ENCODE measurements at places on chromosomes 3 and 15. TPM values are rescaled to one million over a fixed set of nuclear protein-coding genes. Genes with fewer than 3 reads are reported as not detected.

DNA sequence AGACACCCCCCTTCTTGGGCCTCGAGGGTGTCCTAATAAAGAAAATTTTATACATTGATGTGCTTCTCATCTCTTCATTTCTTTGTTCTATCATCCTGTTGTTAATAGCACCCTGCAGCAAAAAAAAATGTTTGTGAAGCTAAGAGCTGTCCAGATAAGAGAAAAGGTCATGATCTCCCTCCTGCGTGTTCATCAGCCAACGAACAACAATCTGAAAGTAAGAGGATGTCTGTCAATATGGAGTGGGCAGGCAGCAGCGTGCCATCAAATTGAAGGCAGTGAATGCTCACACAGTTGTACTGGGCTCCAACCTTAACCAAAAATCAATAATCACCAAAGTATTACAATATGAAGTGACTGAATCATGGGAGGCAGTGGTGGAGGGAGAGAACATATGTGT is 418.6 kb upstream of the ONECUT1 start:
- no peak for DNase-seq

GRCh38 chr15:45089712-45090373 is 24.1 kb downstream of the DUOX2 start:
- no peak for DNase-seq

DNA sequence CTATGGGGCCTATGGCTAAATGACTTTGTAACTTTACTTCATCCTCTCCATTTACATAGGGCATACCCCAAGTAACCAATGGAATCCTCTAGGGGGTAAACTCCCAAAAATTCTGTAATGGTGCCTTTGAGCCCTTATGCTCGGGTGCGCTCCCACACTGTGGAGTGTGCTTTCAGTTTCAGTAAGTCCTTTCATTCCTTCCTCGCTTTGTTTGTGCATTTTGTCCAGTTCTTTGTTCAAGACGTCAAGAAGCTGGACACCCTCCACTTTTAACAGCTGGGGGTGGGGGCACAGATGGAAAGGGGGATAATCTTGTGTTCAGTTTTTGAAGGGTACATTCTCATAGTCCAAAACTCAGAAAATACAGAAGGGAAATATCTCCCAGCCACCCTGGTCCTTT is 84.4 kb upstream of the C2CD4B start:
- no peak for DNase-seq

GRCh38 chr15:47754312-47754711 is 37.0 kb downstream of the SEMA6D start:
- DNase-seq, result no peak

DNA sequence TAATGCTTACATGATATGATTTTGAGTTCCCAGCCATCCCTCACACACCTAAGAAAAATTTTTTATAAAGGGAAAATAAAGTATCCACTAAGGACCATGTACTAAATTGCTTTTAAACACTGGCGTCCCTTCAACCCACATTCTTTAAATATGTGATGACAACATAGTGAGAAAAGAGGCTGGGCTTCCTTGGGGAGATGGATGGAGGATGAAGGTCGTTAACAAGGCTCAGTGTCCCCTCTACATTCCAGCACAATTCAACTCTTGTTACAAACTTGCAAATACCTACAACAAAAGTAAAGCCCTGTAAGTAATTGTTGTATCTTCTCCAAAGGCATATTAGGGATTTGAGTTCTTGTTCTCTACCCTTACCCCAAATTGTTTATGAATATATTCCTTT is 87.2 kb upstream of the SLC4A7 start:
- DNase-seq, result no peak

DNA sequence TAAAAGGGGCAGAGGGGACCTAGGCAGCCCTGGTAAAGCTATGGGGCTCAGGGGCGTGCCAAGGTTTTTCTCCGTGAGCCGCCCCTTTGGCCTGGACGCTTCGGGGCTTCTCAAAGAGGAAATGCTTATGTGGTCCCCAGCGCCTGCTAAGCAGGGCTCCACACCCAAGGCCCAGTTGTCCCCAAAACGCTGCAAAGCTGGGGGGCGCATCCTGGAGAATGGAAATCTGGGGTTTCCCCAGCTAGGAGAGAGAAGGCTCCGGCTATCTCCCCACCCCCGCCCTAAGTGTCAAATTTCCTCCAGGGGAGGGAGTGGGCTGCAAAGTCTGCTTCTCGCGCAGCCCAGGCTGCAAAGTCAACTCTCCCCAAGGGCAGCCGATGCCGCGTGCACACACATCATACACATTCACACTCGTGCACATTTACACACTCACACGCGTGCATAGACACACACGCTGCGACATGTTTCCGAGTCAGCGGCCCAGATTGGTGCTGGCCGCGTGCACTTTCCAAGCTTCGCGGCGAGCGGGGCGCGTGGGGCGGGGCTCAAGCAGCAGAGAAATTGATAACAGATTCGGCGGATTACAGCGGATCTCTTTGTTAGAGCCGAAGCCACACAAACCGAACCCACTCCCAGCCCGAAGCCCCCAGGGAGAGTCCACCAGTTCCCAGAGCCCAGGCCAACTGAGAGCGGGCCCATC is 4.5 kb downstream of the WNT5A start:
- no peak for DNase-seq

- no peak for DNase-seq
Measured at GRCh38 chr15:77548589-77549557, 83.8 kb downstream of the LINGO1 start.

- no peak for DNase-seq
Measured at GRCh38 chr3:15812183-15812582, 14.4 kb upstream of the ANKRD28 start.

DNA sequence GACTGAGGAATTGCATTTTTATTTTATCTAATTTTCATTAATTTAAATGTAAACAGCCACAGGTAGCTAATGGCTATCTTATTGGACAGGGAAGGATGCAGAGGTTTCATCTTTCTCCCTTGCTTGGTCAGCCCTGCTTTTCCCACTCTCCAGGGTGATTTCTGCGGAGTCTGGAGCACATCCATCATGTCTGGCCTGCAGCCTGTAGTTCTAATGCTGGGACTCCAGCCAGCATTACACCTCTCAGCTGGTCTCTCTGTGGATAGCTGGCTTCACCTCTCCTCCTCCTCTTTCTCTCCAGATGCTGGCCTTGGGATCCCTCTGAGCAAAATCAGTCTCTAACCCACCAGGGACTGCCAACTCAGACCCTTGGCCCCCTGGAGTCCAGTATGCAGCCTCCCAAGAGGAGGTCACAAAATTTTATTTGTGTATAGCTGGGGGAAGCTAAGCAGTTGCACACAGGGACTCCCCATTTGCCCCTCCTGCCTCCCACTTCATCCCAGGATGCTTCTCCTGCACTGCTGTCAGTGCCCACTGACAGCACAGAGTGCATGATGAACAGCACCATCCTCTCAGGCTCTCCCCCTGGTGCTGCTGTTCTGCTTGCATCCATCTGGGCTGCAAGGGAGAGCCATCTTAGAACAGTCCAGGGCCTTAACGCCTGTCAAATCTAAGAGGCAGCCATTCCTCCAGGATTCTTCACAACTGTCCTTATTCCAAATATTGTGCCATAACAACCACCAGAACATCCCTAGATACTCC is 1.7 kb downstream of the BFSP2 start:
- no peak for DNase-seq

- DNase-seq, result no peak
Measured at GRCh38 chr15:88185584-88185983, 71.0 kb downstream of the NTRK3 start.

- DNase-seq, result no peak
Measured at GRCh38 chr15:44710236-44711095, 657 bp downstream of the PATL2 start.

DNA sequence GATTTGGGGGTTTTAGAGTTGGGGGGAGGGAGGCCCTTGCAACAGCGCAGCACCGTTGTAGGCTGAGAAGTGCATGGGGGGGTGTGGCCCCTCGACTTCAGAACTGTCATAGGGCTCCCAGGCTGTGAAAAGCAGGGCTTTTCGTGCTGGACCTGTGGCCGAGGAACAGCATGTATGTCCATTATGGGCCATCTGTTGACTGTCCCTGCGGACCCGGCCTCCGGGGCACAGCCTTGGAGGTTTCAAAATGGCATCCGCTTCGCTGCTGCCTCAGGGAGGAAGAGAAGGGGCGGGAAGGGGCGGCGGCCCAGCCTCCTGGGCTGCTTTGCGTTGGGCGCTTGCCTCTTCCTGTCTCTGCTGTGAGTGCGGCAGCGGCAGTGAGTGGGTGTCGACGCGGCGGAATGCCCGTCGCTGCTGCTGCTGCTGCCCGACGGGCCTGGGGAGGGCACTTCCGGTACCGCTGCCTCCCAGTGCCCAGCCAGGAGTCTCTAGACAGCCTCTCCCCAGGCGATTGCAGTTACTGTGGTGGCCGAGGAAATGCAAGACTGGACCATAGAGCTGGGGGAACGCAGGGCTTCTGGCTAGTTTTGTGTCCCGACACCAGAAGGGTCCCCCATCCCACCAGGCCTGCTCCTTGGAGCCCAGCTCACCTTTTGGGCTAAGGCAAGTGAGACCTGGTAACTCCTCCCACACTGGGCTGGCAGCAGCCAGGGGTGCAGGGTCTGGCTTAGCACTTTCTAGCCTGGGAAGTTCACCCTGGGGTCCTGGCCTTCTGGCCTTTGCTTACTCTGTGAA is 1.9 kb downstream of the GNAI2 start:
- DNase-seq, result peak; percentile 88

GRCh38 chr3:75294124-75294523 is 370.0 kb upstream of the FRG2C start:
- no peak for DNase-seq

DNA sequence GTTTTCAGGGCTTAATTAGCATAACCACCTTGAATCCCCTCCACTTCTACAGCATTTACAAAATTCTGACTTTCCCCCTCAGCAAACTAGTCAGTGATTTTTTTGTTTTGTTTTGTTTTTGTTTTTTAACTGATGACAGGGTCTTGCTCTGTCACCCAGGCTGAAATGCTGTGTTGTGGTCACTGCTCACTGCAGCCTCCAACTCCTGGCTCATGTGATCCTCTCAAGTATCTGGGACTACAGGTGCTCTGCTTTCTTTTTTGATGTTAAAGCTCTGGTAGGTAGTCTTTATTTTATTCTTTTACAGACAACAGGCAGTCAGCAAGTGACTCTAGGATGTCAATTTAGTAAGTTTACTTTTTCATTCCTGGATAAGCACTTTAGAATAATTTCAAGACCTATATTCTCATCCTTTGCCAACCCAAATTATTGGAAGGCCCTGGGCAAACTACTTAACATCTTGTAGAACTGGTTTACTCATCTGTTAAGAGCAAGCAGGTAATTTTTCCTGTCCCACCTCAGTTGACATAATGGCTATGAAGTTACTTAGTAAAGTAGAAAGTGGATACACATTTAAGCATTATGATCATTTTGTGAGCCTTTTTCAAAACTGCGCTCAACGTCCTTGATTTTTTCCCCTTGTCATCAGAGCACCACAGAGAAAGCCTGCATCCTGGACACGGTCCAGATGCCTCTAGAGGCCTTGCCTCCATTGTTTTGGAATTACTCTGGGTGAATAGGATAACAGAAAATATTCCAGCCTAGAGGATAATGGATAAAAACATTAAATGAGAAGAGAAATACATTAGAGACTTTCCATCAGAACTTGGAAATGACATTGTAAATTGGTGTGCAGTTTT is 69.9 kb upstream of the NDUFB4 start:
- no peak for DNase-seq

DNA sequence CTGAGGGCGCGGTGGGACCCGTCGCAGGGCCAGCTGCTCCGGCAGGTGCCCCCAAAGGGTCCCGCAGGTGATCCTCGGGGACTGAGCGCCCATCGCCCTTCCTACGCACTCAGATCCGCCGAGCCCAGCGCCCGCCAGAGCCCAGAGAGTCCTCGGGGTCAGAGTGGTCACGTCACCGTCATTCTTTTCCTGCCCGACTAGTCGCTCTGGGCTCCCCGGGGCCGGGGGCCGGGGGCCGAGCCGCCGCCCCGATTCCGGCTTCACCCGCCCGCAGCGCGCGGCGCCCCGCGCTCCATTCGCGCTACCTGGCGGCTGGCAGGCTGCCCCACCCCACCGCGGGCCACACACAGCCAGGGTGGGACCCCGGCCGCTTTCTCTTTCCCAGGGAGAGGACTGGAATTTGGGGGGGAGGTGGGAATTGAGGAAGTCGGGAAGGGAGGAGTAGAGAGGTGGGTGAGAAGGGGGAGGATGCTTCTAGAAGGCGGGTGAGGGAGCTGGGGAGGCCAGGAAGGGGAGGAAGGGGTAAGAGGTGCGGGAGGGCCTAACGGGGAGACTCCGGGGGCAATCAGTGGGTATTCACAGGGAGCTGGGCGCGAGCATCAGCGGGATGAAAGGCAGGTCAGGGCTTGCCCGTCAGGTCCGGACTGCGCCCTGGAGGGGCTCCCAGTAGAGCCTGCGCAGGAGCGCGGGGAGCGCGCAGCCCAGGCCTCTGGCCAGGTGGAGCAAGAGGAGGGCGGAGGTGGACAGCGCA is 36.1 kb upstream of the EPHB3 start:
- no peak for DNase-seq

Gene FOXL2NB
- not detected for total RNA-seq
